ENCODE measurements at places on chromosomes 7 and 10.

GRCh38 chr10:77795426-77796055, 131.0 kb downstream of the DLG5 start:
- no peak for DNase-seq

- DNase-seq: no peak
Measured at GRCh38 chr10:126654579-126654978, 15.9 kb downstream of the C10orf90 start.

DNA sequence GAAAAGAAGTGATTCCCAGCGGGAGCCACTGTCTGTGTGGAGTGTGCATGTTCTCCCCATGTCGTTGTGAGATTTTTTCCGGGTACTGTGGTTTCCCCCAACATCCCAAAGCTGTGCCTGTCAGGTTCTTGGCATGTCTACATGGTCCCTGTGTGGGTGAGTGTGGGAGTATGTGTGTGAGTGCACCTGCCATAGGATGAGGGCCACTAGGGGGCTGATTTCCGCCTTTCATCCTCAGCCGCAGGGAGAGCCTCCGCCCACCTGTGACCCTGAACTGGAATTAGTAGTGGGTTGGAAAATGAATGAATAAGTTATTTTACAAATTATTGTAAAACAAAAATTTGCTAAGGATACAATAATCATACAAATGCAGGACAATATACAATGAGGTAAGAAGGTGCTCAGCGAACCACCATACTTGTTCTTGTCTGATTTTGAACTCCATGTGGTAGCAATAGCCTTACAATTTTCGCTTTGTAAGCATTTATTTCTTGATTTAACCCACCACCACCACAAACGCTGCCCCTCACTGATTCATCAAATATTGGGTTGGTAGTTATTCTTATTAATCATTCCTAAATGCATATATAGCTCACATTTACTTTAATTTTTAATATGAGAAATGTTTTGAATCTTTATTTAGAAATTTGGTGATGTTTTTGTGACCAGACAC, 641.2 kb upstream of the VSTM2A start:
- no peak for DNase-seq

GRCh38 chr10:104521901-104522694, 119.0 kb upstream of the SORCS3 start:
- no peak for DNase-seq

DNA sequence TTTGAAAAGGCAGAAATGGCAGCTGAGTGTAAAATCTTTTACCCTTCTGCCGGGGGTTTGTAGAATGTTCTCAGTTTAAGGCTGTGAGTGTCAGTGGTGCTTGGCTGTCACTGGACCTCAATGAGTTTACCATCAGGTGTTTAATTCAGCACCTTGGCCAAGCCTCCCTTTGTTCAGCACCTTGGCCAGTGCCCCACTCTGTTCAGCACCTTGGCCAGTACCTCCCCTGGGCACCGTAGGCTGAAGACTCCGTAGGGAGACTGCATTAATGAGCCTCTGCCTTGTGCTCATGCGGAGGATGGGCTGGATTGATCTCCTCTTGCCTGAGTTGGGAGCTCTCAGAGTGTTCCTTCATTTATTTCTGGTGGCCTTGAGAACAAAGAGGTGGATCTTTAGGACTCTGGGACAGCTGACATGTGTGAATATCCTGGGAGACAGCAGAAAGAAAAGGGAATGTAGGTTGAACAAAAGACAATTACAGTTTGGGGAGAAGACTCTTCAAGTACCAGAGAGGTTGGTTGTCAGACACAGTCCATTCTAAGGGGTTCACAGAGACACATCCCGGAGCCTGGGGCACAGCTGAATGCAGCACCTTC, 1.6 kb downstream of the FAM24A start:
- DNase-seq: no peak

DNA sequence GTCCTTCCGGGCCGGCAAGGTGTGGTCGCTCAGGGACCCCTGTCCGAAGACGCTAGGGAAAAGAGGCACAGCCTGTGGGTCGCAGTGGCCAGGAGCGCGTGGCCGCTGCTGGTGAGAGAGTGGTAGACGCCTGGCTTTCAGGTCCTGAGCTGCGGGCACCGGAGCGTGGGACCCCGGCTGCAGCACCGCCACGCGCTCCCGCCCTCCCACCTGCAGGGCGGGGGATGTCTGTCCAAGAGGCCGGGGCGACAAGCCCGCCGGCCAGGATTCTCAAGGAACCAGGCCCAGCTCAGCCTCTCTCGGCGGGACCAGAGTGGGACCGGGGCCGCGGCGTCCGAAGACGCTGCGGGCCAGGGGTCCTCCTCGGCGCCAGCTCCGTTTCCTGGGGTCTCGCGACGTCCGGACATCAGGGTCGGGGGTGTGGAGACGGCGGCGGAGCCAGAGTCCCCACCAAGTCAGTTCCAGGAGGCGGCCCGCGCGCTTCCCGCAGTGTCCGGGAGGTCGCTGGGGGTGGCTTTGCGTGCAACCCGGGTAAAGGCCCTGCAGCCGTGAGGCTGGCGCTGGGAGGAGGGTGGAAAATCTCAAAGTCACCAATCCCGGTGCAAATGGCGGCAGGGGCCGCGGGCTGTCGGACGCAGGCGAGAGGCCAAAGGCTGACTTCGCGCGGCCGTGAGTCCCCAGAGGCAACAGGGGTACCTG, 5.5 kb downstream of the ZNF503 start:
- DNase-seq: peak; percentile 49

- DNase-seq: no peak
Measured at GRCh38 chr7:36985866-36986400, 261.6 kb upstream of the AOAH start.

DNA sequence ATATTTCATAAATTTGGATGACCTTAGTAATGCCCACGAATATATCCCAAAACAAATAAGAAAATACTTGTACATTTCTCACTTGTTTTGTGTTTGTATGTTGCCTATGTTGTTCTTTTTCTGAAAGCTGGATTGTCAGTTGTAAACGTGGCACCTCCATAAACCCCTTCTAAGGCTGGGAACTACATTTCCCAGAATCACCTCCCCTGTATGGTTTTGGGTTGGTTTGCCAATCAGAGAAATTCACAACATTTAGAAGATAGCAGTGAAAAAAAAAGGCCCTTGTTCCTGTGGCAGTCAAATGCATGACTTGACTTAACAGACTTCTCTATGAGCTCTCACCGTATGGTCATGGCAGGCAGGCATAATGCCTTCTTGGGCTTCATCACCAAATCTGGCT, 676.3 kb upstream of the STEAP1 start:
- no peak for DNase-seq

GRCh38 chr10:5413012-5413938, 918 bp downstream of the NET1 start:
- DNase-seq: no peak

GRCh38 chr10:110499796-110500514, 2.2 kb downstream of the DUSP5 start:
- no peak for DNase-seq

GRCh38 chr10:18737841-18738240, 78.6 kb downstream of the ARL5B start:
- no peak for DNase-seq
